ENCODE measurements at places on chromosomes 2 and 18.

- DNase-seq: peak; percentile 28
Measured at GRCh38 chr18:9951022-9951859, 37.4 kb downstream of the VAPA start.

- DNase-seq: no peak
Measured at GRCh38 chr2:156955701-156956100, 301.8 kb upstream of the GALNT5 start.

GRCh38 chr2:136375017-136375901 lies 257.3 kb upstream of the CXCR4 start:
- DNase-seq: no peak

GRCh38 chr2:196413821-196414274 lies 225.7 kb upstream of the CCDC150 start:
- no peak for DNase-seq

DNA sequence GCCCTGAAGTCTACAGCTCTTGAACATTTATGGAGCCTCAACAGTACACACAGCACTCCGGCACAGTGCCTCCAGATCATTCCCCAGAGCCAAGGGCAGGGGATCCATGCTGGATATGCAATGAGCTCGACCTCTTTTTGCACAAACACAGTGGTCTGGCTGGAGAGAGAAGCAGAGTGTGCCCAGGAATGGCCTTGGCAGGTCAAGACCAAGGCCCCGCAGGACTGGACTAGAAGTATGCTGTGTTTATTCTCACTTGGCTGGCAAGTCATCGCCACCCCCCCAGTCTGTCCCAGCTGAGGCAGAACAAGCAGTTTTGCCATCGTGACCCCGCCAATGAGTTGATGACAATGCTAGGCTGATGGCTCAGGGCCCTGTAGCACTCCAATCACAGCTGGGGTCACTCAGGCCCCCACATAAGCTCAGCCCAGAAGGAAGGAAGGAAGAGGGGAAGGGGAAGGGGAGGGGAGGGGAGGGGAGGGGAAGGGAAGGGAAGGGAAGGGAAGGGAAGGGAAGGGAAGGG lies 212.1 kb downstream of the TTC32 start:
- no peak for DNase-seq

DNA sequence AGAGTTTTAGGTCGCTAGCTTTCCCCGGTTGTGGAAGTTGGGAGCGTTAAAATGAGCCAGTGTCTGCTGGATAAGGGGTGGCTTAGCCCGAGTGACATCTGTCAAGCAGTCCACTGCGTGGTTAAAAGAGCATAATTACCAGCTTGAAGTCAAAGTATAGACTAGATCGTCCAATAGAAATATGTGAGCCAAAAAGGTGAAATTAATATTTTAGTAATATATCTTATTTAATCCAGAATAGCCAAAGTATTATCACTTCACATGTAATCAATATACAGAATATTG lies 654 bp downstream of the COMMD1 start:
- DNase-seq: no peak

DNA sequence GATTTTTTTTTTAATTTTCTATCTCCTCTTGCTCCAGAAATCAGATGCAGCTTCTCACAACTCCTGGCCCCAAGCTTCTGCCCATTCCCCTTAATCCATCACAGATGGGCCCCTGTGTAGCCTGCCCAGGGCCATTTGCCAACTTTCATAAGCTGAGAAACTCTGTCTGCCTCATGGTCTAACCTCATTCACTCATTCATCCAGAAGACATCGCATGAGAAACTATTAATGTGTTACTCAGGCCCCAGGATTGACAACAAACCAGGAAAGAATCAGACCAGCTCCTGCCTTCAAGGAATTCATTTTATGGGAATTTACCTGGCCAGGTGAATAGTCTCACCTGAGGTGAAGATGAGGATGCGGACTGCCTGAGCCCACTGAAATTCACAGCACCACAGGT lies 35.0 kb downstream of the SLC14A2 start:
- DNase-seq: no peak

- no peak for DNase-seq
Measured at GRCh38 chr2:154466226-154466625, 232.3 kb upstream of the KCNJ3 start.

DNA sequence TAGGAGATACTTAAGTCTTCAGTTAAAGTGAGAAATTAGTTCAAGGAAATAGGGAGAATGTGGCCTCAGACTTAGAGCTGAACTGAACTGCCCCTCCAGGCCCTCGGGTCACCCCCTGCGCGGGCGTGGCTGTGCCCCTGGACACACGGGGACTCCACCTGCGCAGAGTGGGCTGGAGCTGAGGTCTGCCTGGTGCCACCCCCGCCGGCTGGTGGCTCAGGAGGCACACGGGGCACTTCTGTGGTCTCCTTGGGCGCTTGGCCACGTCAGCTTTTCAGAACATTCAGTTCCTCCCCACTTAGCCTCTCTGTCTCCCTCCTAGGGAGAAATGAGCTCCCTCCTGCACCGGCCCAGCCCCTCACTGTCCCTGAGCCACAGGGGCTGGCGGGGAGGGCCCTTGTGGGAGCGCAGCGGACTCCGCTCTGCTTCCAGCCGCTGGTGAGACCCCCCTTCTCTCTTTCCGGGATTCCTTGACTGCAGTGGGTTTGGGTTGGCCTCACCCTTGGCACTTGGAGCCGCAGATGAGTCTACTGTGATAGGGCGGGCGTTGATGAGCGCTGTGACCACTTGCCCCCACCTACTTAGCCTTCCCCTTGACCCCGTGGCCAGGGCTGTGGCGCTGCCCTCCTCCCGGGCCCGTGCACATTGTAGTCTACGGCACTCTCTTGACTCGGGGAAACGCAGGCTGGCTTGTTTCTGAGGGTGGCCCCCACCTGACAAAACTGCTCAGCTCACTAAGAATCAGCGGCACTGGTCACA lies 18.2 kb upstream of the PDIA6 start:
- DNase-seq: no peak

DNA sequence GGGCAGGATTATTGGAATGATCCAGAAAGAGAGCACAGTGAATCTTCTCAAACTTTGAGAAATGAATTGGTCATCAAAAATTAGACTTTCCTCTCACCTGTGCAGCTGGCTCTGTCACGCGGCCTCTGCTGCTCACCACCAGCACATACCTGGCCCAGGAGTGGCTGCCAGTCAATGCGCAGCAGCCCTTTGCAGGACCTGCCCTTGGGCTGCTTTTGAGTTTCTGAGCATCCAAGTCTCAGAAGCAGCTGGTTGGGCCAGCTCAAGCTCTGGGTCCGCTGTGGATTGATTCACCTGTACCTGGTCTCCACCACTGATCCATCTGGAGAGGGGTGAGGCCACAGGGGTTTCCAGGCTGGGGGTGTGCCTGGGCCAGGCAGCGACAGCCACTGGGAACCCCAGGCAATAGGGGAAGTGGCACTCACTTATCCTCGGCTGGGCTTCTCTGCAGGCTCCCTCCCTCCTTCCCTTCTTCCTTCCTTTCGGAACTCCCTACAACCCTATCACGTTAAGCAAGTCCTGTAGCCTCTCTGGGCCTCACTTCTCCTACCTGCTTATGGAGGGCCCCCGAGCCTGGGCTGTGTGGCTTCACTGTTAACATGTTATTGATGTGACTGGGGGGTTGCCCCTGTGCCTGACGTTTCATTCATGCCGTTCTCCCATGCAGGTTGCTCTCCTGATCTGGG lies 48.1 kb downstream of the SH3BP4 start:
- no peak for DNase-seq

GRCh38 chr2:174719016-174719415 lies 45.3 kb downstream of the CHRNA1 start:
- DNase-seq: no peak

GRCh38 chr2:111219285-111219684 lies 98.6 kb downstream of the BCL2L11 start:
- DNase-seq: no peak

DNA sequence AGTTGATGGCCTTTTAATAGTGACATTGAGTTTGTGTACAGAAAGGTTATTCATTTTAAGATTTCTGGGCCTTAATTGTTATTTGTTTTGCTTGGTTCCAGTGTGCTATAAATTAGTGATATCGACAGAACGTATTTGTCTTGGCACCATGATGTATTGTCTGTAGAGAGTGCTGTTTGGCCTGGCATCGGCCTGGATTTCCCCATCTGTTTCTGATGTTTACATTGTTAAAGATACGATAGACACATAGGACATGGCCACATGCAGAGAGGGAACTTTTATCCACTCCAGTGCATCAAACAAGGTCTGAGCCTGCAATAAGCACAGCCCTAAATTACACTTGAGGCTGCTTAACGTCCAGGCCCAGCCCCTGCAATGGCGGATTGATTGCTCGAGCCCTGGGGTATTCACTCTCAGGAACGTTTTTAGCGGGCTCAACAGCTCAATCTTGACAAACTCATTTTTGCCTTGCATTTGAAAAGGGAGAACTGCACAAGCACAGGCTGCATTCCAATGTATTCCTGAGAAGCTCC lies 144.7 kb downstream of the SLC4A3 start:
- DNase-seq: no peak

GRCh38 chr18:46422552-46423055 lies 234.4 kb downstream of the LOXHD1 start:
- DNase-seq: no peak

DNA sequence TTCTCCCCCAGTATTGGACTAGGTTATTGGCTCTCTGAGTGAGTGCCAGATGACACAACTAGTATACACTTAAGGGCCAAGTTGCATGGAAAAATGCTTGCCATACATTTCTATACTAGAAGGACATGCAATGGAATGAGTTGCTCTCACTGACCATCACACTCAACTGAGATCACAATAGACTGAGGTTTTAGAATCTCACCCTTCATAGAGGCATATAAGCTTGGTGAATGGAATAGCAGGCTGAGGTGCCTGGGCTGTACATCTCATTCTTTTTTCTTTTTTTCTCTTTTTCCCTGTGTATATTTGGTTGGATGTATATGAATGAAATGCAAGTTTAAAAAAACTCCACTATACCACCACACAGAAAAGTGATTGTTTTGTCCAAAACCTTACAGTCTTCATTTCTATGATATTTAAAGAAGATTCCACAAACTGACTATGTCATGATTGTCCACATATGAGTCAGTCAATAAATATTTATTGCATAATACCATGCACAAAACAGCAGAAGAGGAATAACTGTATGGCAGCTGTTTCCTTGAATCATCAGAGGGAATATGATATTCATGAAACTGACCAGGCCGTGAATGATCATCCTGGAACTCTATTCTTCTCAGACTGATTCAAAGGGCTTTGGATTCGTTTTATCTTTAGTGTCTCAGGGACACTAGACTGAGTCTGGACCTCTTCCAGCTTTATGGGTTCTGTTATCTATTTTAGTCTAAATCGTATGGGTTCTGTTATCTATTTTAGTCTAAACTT lies 122.6 kb upstream of the STK17B start:
- DNase-seq: no peak

GRCh38 chr2:176418768-176419167 lies 149.5 kb downstream of the MTX2 start:
- no peak for DNase-seq

DNA sequence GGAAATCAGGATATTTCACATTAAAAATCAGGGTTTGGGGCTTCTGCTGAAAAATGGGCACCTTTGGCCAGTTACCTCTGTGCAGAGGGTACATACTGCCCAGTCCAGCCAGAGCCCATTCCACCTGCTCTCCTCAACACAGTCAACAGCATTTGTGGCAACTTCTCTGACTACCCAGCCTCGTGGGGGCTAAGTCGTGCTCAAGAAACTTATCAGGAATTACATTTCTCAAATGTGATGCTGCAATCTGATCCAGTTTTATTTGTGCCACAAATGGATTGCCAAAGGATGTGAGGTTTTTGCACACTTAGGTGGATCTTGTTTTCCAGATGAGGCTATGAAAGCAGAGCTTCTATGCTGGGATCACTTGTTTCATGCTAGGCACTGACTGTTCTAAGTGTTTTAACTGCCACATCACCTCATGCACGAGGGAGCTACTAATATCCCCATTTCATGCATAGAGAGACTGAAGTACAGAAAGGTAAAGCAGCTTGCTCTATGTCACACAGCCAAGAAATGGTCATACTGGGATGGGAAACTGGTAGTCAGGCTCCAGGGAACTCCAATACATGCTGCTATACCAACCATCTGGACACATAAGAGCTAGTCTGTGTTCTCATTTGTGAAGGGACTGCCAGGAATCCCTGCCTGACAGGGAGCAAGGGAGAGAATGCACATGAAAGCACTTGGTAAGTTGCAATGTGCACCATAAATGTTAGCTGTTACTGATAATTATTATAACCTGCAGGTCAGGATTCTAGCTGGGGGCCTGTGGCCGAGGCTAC lies 89.0 kb upstream of the HK2 start:
- no peak for DNase-seq

DNA sequence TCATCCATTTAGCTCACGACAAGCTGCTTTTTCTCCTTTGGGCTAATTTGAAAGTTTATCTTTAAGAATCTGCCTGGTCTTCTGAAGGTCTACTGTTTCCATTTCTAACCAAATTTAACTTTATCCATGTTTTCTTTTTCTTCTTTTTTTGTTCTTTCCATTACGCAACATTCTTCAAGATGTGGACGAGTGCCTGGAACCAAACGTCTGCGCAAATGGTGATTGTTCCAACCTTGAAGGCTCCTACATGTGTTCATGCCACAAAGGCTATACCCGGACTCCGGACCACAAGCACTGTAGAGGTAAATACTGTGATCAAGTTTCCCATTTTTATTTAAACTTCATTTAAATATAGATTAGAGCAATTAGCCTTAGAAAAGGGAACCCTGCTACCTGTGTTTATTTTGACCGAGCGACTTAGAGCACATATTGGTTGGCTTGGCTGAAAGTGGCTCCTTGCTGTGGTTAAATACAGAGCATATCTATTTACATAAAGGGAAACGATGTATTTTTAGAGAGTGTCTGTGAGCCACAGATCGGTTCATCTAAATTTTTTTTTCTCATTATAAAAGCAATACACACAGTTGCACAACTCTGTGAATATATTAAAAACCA lies 183.4 kb upstream of the RASGRP3 start:
- DNase-seq: no peak

DNA sequence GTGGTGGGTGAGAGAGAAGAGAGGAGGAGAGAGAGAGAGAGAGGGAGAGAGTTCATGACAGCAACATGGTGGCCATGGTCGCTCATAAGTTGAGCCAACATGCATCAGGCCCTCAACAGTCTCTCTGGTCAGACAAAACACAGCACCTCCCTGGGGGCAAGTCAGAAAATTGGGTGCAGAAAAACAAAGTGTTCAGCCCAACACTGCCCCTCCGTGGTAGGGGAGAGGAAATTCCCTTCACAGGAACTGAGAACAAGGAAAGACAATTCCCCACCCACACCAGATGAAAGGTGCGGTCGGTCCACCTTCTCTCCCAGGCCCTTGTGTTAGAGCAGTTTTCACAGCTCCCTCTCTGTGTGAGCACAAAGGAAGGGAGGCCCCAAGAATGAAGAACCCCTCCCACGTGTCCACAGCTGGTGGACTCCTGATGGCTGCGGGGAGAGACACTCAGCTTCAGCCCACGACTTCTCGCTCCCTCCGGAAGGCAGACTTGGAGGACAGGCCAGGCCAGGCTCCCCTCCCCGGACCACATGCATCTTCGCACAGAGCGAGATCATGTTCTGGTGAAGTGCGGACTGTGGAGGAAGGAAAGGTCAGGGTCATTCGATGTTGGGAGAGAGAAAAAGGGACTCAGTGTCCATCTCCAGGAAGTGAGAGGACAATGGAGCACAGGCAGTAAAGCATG lies 181.7 kb downstream of the ANAPC1 start:
- DNase-seq: peak; percentile 62

All from CD4-positive, alpha-beta T cell treated with Interleukin-17A for 1 hour (primary cell).